T-helper 17 cell (primary cell): ENCODE measurements at places on chromosomes 4 and X.
A peak's percentile ranks its signal among the peaks of the same experiment; 100 is the strongest.

DNA sequence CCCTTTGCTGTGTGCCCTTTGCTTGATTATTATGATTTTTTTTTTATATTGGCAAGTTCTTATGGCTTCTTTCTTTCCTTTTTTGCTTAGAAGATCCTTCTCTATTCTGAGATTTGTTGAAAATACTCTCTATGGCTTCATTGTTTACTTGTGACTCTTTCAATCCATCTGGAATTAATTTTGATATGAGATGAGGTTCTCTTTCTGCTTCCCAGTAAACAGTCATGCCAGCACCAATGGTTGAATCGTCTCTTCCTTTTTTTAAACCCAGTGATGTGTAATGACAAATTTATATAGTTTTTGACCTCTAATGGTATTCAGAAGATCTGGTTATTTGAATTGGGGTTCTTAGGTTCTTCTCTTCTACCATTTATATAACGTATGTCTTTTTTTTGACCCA is 121.8 kb downstream of the ARHGAP10 start:
- no peak for DNase-seq

- DNase-seq = no peak
Observed at GRCh38 chr4:8277356-8278008, 7.9 kb downstream of the HTRA3 start.

- no peak for DNase-seq
Observed at GRCh38 chr4:155319516-155319915, 57.2 kb downstream of the MAP9 start.

GRCh38 chr4:7769396-7770223 is 170.1 kb downstream of the AFAP1 start:
- DNase-seq = no peak

DNA sequence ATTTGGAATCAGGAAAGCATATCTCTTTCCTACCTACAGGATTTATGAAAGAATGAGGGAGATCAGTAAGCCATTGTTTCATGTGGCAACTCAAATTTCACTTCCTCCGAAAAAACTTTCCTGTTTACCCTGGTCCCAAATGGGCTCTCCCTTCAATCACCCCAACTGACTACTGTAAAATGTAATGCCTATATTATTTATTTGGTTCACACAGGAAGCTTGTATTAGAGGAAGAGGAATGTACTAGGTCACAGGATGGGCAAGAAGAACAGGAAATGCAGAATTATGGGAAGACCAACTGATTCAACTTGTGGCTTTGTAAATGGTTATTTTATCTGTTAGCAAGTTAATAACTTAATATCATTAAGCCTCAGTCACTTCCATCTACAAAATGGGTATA is 23.1 kb downstream of the COL4A6 start:
- no peak for DNase-seq

GRCh38 chrX:143664302-143664701 is 28.4 kb upstream of the SLITRK4 start:
- no peak for DNase-seq

GRCh38 chrX:102029026-102029425 is 96.5 kb upstream of the TCEAL2 start:
- no peak for DNase-seq

- DNase-seq = no peak
Observed at GRCh38 chr4:157023941-157024340, 52.0 kb upstream of the GLRB start.

GRCh38 chr4:80539190-80539589 is 203.7 kb downstream of the CFAP299 start:
- no peak for DNase-seq

DNA sequence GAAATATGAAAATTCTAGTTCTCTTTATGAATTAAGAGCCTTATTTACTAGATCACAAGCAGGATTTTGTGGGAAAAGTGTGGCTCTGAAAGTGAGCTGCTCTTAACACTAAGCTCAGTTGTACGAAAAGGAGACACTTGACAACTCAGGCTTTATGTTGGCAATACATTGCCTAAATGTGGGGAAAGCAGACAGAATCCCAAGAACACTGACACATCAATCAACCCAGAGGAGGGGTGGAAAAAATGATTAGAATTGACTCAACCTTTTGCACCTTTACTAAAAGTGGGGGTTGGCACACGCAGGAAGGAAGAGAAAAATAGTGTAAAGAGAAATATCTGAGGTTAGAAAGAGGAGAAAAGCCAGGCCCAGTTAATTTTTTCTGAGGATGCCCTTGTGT is 61.6 kb downstream of the CHST7 start:
- no peak for DNase-seq

- DNase-seq = no peak
Observed at GRCh38 chr4:88446124-88446523, 10.8 kb upstream of the HERC5 start.

GRCh38 chr4:181989071-181989470 is 254.1 kb upstream of the TENM3 start:
- no peak for DNase-seq

GRCh38 chr4:576245-576821 is at the start of gene TMEM271:
TMEM271 (minus strand) TSS chr4:576295; CDS start chr4:576062, 233 bp downstream.
- no peak for DNase-seq

- no peak for DNase-seq
Observed at GRCh38 chrX:148574237-148574973, 74.0 kb downstream of the AFF2 start.

GRCh38 chr4:173371292-173372192 is 788 bp downstream of the SAP30 start:
- peak; percentile 28 for DNase-seq

DNA sequence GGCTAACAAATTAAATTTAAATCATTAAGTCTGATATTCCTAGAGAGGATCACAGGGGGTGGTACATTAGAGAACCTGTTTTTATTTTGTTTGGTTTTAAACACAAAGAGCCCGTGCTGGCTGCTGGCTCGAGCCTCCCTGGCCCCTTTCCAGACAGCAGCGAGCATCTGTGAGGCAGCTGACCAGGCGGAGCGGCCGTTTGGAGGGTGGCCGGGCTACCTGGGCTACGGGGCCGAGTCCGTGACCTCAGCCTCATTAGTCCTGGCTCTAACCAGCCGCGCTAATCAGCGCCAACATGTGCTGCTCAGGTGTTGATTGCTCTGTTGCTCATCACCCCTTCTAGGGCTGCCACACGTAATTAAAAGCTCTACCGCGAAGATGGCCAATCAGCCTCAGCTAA is 35.3 kb downstream of the DCTD start:
- no peak for DNase-seq

DNA sequence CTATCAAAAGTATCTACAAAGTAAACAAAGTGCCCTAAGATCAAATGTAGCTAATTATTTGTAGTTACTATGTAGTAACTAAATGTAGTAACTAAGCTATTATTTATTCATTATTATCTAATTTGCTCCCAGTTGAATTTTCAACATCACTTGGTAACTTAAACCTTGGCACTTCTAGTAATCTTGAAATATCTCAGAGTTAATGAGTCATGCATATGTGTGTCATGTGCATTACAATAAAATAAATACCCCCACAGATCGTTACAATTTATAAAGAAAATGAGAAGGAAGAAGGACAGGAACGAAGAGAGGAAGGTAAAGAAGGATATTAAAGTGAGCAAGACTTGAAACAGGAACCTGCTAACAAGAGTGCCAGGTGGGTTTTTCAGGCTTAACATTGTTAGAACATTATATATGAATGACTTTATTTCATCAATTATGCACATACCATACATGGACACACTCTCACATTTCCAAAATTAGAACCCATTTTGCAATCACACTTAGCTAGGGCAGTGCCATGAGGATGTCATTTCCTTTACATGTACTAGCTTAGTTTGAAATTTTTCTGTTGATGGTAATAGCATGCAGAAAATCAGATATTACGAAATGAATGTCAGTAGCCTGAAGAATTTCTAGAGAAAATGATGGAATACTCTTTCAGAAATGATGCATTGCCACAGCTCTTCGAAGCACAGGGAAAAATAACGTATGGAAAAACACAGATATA is 1670.4 kb upstream of the AGA start:
- DNase-seq = no peak

GRCh38 chrX:100931925-100932285 is 3.2 kb upstream of the XKRX start:
- no peak for DNase-seq

DNA sequence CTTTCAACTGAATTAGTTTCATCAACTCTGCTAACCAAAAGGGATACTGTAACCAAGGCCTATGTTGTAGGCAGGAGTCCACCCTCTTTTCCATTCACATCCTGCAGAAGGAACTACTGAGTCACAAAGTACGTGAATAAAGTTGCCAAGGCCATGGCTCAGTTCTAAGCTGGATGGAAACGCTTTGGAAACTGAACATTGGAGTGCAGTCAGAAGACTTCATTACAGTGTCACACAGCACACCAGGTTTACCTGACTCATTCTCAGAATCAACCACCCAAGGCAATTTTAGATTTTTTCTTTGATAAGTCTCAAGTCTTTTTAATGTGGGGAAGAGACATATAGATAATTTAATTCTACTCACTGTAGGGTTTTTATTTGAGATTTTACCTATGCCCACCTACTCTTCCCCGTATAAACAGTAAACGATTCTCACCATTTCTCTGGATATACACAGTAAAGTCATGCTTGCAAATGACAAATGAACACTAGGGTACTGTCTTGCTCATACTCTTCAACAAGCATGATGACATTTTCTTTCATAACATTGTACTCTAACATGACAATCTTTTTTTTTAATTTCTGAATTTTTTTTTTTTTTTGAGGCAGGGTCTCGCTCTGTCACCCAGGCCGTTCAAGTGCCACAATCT is 58.9 kb upstream of the RBM47 start:
- no peak for DNase-seq

GRCh38 chr4:150056569-150056968 is 21.7 kb upstream of the DCLK2 start:
- no peak for DNase-seq

- no peak for DNase-seq
Observed at GRCh38 chr4:67437974-67438713, 107.2 kb downstream of the CENPC start.

GRCh38 chrX:71366674-71367256 is 608 bp downstream of the TAF1 start:
- peak; percentile 4 for DNase-seq

DNA sequence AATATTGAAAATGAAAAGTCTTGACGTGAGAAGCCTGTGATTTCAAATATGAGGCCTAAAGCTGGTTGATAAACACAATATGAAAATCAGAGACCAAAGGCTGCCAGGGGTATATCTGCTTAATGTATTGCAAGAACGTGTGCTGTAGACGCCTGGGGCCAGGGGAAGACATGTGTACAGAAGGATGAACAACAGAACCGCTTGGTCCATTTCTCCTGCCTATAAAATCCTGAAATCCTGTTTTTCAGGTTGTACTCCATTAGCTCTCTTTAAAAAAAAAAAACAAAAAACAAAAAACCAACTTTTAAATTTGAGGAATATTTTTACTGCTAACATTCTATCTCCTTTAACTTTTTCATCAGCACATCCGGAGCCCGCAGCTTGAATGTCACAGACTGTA is 109.2 kb downstream of the STOX2 start:
- no peak for DNase-seq

- no peak for DNase-seq
Observed at GRCh38 chr4:90857081-90857820, 730.1 kb downstream of the CCSER1 start.

DNA sequence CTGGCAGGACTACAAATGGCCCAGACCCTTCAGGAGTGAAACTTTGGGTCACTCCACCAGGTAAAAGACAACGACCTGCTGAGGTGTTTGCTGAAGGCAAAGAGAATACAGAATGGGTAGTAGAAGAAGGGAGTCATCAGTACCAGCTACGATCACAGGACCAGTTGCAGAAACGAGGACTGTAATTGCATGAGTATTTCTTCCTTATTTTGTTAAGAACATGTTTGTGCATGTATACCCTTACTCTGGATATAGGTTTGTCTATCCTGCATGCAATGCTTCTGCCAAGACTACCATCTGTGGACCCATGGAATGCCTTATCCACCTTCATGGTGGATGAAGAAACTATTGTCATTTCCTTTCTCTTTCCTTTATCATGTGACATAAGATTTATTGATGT is 48.1 kb upstream of the BCLAF3 start:
- DNase-seq = no peak

DNA sequence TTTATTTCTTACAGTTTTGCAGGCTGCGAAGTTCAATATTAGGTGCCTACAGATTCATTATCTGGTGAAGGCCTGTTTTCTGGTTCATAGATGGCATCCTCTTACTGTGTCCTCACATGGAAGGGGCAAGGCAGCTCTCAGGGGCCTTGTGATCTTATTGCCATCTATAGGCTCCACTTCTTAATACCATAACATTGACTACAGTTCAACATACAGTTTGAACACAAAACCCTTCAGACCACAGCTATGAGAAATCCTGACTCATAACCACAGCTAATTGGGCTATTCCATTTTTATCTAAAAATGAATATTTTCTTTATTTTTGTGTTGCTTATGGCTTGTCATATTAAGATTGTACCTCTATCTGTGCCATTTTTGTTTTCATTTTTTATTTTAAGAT is 72.3 kb downstream of the STAG2 start:
- no peak for DNase-seq

GRCh38 chr4:168708108-168708507 is 211.3 kb downstream of the PALLD start:
- no peak for DNase-seq

- peak; percentile 72 for DNase-seq
Observed at GRCh38 chr4:77074981-77075855, 571 bp downstream of the CCNI start.

GRCh38 chrX:44063606-44064005 is 90.4 kb upstream of the NDP start:
- DNase-seq = no peak

GRCh38 chrX:14729058-14729457 is 143.8 kb downstream of the FANCB start:
- no peak for DNase-seq

- DNase-seq = no peak
Observed at GRCh38 chrX:43618366-43619205, 37.5 kb upstream of the MAOA start.

- no peak for DNase-seq
Observed at GRCh38 chr4:62450740-62451139, 1250.6 kb downstream of the ADGRL3 start.

DNA sequence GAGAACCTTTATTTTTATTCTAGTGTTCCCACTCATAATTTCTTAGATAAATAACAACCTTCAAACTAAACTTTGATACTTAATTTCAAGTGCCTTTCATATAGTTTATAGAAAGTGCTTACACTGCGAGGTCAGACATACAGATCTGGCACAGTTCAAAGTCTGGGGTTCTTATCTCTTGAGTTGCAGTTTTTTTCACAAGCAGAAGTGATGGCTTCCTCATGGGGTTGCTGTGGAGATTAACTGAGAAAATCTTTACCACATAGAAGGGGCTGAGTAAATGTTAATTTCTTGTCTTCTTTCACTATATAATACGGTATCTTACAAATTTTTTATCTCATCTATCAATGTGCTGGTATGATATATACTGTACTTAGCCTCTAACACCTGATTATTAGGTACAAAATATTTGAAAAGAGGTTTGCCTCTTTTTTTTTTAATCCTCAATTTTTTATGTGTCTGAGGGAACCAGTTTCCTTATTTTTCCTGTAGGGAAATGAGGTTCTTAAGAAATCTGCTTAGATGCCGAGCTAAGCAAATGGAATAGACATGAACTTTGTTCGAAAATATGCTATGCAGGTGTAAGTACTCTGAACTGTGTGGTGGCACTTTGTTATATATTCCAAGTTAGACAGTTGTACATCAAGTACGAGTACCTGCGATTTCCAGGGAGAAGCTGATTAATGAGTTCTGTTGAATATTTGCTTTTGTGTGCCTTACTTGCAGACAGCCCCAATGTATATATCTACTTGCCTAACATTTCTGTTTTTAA is 3.3 kb downstream of the ING2 start:
- DNase-seq = no peak
